ENCODE measurements at places on chromosomes 2 and 18.
A peak's percentile ranks its signal among the peaks of the same experiment; 100 is the strongest.

DNA sequence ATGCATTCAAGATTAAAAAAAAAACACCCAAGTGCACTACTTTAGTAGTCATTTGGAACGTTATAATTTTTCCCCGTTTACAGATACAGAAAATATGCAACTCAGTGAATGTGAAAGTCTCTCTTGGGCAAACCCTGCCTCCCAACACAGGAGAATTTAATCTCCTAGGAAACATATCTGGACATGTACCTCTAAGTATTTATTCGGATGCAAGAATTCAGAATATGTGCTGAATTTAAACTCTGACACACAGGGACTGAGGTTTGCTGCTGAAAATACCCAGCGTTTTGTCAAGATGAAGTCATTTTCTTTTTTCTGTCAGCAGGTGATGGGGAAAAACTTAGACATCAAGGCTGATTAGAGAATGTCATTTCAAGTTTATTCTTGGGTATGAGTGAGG, 105.4 kb downstream of the ACKR3 start:
- no peak for DNase-seq

DNA sequence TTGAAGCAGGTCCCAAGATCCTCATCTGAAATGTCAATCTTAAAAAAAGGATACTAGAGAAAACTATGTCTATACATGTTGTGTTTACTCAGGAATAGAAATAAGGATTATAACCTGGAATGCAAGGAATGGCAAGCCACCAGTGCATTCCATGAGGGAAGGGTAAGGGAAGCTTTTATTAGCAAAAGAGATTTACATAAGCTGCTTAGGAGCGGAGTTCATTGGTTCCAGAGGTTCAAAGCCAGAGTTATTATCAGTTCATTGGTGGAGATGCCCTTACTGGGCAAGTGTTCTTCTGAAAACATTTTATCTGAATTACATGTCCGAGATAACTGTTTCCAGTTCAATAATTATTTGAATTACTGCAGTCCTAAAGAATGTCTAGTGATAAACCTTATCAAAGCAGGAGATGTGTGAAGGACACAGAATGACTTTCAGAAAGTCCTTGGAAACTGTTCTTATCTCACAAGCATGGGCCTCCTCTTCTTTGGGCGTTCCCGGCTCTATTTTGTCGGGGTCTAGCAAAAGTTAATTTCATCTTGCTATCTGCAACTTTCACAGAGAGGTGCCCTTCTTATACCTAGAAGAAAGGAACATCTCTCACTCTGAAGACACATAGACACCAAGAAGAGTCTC, 23.5 kb downstream of the COMMD1 start:
- peak; percentile 21 for DNase-seq

DNA sequence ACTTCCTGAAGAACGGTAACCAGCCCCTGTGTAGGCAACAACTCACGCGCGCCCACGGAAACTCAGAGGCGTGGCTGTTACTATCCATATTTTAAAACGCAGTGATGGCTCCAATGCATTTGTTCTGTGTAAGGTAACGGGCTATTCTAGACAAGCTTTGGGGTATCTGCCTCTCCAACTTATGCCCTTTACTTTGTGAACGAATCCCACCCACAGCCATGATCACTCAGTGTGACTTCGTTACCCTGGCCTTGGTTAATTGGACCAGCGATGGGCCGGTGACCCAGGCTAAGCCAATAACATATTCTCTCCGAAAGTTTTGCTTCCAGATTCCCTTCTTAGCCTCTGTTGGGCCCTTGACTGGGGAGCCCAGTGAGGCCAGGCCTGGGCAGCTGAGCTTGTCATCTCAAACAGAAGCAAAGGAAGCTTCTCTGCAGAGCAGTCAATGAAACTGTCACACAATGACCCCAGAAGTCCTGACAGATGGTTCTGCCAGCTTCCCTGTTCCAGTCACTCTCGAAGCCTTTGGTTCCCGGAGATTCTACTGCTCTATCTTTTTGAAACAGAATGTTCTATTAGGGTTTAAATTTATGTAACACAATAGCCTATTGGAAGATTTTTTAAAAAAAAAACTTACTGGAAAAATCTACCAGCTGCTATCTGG, 30.7 kb upstream of the ROCK2 start:
- no peak for DNase-seq

- no peak for DNase-seq
These were observed 85.2 kb upstream of the SESTD1 start for GRCh38 chr2:179349670-179350303.

- no peak for DNase-seq
These were observed 1.4 kb upstream of the TEKT4 start for GRCh38 chr2:94869552-94870439.

- DNase-seq = no peak
These were observed 180.2 kb upstream of the ALKAL2 start for GRCh38 chr2:467892-468647.

- DNase-seq = no peak
These were observed 305.0 kb downstream of the PTH2R start for GRCh38 chr2:208711598-208711997.

GRCh38 chr18:39863916-39864315, 2091.1 kb upstream of the PIK3C3 start:
- DNase-seq = no peak

DNA sequence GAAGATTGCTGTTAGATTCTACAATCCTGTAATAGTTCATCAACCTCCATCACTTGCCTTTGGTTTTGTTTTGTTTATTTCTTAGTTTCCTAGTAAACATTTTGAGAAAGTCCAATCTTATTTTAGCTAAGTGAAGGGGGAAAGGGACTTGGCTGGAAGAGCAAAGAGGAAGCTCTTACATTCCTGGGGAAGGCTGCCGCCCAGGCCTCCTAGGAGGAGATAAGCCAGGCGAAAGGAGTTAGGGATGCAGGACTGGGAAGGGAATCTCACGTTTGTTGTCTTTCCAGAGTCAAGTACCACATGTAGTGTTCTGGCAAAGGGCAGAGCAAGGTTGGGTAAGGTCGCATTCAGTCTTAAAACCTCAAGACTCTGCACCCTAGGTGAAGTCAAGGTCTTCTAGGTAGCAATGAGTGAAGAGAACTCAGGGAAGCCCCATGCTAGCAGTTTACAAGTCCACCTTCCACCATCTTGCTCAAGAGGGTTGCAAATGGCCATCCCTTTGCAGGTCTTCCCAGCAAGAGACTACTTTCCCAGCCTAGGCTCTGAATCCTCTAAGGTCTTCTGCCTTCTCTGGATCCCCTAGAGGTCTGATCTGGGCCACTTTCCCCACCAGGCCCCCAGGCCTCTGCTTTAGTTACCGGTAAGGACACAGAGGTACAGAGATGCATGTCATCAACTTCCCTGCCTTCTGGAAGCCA, 320.7 kb downstream of the CYP26B1 start:
- DNase-seq = no peak

GRCh38 chr2:237044281-237044680, 41.4 kb upstream of the COPS8 start:
- DNase-seq = no peak

DNA sequence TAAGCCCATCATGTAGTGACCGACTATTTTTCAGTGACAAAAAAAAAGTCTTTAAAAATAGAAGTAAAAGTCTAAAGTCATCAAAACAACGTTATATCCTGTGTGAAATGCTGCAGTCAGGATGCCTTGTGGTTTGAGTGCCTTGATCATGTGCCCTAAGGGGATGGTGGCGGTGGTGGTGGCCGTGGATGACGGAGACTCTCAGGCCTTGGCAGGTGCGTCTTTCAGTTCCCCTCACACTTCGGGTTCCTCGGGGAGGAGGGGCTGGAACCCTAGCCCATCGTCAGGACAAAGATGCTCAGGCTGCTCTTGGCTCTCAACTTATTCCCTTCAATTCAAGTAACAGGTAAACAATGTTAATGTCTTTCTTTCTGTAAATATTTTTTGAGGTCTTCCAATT, at the start of gene CD28:
Gene CD28, plus strand, starts transcription at position 237 of the 400 bp plus-strand sequence. Its CDS starts 58 bp downstream, at position 295.
- no peak for DNase-seq

- no peak for DNase-seq
These were observed 269.3 kb upstream of the RAB12 start for GRCh38 chr18:8339952-8340351.

DNA sequence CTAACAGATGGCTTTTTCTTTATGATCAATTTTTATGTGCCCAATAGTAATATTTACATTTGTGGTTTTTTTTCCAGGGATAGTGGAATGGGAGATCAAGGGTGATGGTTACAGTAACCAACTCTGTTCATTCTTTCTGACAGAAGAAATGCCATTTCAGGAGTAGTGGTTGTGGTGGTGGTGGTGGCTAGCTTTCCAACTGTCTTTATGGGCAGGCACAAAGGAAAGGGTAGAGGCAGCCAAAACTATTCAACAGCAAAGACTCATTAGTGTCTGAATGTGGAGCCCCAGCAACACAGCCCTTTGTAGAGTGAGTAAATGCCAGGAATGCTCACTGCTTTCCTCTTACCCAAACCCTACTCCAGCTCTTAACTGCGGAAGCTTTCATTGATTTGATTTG, 227.7 kb downstream of the RND3 start:
- DNase-seq = no peak

DNA sequence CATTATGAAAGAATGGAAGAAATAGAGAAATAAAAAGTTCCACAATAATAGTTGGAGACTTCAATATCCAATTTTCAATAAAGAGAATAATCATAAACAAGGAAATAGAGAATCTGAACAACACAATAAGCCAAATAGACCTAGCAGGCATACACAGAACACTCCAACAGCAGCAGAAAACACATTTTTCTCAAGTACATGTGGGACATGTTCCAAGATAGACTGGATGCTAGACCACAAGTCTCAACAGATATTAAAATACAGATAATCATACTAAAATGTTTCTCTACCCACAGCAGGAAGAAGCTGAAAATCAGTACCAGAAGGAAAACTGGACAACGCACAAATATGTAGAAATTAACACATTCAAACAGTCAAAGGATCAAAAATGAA, 113.9 kb downstream of the USP34 start:
- DNase-seq = peak; percentile 12

- DNase-seq = no peak
These were observed 113.0 kb downstream of the SETBP1 start for GRCh38 chr18:44793685-44794084.

GRCh38 chr2:70515938-70516337, 37.7 kb downstream of the TGFA start:
- DNase-seq = no peak

- no peak for DNase-seq
These were observed 100.0 kb downstream of the BAZ2B start for GRCh38 chr2:159516241-159516758.

- no peak for DNase-seq
These were observed 60.1 kb downstream of the CWC22 start for GRCh38 chr2:179946810-179947615.

GRCh38 chr2:38505779-38506178, 96.9 kb downstream of the HNRNPLL start:
- peak; percentile 33 for DNase-seq

GRCh38 chr2:110867078-110867477, 134.7 kb downstream of the ACOXL start:
- no peak for DNase-seq

GRCh38 chr2:27128668-27129571, 5.3 kb downstream of the ABHD1 start:
- DNase-seq = no peak

DNA sequence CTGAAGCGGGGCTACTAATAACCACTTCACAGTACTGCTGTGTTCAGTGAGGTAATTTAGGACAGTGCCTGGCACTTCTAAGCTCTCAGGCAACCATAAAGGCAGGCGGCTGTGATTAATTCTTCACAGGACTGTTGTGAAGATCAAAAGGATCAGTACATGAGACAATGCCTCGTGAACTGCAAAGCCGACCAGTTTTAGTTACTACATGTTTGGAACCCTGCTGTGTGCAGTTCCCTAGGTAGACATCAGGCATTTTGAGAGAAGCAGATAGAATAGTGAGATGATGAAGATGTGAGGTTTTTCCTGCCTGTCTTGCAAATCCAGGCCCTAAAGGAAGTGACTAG, 19.1 kb downstream of the EFHD1 start:
- no peak for DNase-seq

- no peak for DNase-seq
These were observed 90.3 kb downstream of the PRPF40A start for GRCh38 chr2:152626911-152627339.

DNA sequence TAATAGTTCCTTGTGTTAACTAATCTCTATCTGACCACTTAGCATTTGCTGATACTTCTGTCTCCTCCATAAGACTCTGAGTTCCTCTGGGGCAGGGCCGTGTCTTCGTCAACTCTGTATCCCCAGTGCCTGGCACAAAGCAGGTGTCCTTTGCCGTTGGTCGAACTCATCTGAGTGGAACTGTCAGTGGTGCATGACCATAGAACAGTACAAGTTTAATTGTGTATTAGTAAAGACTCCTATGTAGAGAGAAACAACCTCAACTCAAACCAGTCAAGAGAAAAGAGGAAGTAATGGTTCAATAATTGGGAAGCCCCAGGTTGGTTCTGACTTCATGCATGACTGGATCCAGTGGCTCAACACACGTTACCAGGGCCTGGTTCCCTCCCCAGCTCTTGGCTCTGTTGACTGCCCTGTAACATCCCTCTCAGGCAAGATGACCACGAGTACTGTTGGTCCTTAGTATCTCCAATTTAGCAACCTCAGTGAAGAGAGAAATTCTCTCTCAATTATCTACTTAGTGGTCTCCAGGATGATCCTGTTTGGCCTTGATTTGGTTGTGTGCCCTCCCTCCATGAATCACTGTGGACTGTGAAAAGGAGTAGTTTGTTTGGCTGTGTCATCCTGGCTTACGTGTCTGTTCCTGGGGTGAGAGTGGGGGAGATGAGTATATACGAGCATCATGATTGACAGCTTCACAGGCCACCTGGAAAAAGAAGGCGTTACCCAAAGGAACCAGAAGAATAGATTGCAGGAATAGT, 58.5 kb upstream of the MSH6 start:
- no peak for DNase-seq

DNA sequence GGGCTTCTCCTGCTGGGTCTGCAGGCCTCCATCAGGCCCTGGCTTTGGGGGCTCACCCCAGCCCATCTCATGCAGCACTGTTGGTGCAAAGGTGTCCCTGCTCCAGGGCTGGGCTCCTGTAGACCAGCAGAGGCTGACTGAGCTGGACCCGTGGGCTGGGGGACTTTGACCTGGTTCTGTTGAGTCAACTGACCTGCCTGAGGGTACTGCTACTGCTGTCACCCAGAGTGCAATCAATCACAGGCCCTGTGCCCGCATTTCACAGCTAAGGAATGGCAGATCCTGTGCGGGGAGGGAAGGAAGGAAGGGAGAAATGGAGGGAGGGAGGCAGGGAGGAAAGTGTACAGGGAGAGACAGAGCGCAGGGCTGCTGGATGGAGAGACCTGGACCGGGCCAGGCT, 136.8 kb downstream of the TPO start:
- DNase-seq = no peak

- no peak for DNase-seq
These were observed 227.2 kb downstream of the PHLPP1 start for GRCh38 chr18:62942578-62942977.

DNA sequence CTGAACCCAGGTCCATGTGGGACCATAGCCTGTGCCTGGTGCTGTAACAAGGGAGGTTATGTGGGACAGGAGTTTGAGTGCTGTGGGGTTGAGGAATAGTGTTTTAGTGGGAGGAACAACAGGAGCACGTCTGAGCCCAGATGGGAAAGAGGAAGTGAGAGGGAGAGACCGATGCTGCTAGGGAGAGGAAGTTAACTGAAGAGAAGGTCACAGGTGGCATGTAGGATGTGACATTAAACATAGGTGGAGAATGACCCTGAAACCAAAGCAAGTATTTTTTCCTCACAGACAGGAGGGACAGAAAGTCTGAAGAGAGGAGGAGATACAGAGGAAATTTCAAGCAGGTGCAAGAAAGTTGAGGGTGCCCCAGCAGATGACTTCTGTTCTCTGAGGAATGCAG, 87.8 kb downstream of the ACOXL start:
- no peak for DNase-seq
